Stimulated activated CD4-positive, alpha-beta T cell treated with anti-CD3 and anti-CD28 coated beads, Interleukin-12 subunit alpha, Interleukin-12 subunit beta, amount 100 ng/mL, for 24 hours (primary cell): ENCODE measurements at places on chromosomes 1 and 21.

- peak; percentile 70 for DNase-seq
Observed at GRCh38 chr1:175154629-175155472, 37.7 kb downstream of the KIAA0040 start.

GRCh38 chr21:43877936-43878575, 13.0 kb downstream of the AGPAT3 start:
- no peak for DNase-seq

DNA sequence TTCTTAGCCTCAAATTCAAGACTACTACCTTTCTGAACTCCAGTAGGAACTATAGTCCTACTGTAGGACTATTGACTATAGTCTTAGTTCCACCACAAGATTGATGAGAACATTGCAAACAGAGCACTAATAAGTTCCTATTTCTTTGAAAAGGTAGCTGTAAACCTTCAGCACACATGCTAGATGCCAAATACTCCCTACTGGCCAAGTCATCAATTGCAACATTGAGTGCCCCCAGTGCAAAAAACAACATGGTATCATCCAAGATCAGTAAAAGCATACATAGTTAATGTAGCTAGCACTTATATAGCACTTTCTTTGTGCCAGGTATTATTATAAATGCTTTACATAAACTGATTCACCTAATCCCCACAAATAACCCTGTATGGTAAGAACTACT, 99.8 kb downstream of the MRPL39 start:
- no peak for DNase-seq

GRCh38 chr1:204445860-204446412, 34.3 kb upstream of the PPP1R15B start:
- DNase-seq: no peak

- DNase-seq: no peak
Observed at GRCh38 chr21:18666725-18667124, 263.1 kb upstream of the TMPRSS15 start.

DNA sequence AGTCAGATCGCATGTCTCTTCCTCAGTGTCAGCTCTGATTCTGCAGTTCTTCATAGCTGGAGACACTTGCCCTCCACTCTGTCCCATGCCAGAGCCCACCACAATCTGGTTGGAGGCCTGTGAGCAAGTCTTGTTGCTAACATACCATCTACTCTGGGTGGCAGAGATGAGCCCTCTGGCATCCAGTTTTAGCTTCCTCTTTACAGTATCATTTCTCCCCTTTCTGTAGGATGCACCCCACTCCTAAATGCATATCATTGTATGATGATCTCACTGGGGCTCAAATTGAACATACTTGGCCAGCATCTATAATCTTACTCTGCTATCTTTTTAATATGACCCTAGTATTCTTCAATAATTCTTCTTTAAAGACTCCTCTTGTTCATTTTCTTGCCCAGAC, 16.9 kb downstream of the PCNX2 start:
- no peak for DNase-seq

DNA sequence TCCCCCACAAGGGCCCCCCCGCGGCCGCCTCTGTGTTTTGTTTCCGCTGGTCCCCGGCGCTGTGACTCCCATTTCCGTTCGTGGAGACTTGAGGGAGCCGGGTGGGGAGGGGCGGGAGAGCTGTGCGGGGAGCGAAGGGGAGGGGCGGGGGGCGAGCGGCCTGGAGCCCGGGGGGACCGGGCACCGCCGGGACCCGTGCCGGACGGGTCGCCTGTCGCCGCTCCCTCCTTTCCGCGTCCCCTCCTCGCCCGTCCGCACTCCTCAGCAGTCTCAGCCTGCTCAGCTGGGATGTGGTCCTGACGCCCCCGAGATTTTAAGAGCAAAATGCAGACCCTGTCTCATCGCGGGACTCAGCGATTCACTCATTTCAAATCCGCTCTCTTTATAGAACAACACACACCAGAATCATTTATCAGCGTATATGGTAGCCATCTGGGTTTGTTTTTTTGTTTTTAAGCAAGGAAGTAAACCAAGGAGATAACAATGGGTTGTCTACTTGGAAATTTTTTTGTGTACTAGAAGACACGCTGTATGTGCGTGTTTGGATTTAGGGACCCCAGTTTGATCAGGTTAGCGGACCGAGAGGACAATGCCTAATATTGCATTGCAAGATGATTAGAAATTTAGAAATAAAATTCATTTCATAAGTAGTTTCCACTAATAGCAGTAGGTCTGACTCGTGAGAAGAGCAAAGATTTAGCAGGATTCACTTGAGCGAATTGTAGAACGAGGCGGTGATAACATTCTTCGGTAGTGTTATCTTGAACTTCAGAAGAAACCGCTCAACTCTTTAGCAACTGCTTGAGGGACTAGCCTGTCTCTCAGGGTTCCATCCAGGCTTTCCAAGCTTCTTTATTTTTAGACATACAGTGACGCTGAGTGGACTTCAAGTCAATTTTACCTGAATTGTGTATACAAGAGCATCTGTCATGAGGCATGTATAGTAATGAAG, 1.1 kb downstream of the GABPA start:
- DNase-seq: peak; percentile 64

- no peak for DNase-seq
Observed at GRCh38 chr1:192877283-192877886, 68.5 kb downstream of the RGS2 start.

DNA sequence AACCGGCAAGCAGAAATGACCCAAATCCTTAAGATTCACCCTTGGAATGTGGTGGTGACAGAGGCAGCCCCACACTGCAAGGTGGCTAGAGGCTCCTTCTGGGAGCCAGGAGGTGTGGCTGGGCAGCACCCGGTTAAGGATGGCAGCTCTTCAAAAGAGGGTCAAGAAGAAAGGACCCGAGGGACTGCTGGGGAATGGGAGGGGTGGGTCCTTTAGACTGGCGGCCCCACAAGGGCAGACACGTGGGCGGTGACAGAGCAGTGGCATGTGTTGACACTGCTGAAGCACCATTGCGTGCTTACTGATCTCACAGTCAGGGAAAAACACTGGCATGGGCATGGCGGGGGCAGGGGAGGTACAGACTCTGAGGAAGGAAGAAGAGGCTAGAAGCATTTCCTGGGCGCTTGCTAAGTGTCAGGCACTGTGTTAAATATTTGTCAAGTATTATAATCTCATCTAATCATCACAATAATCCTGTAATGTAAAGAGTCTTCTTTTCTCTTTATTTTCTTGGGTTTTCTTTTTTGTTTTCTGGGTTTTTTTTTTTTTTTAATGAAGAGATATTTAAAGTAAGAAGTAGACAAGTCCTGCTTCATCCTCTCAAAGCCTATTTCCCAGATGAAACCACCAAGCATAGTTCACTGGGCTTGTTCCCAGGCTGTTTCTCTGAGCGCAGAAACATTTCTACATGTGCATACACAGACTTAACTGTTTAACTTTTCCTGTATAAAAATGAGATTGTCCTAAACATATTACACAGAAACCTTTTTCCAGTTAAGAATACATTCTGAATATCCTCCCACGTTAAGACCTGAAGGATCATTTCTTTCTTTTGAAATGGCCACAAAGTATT, 165.8 kb upstream of the EDN2 start:
- no peak for DNase-seq

DNA sequence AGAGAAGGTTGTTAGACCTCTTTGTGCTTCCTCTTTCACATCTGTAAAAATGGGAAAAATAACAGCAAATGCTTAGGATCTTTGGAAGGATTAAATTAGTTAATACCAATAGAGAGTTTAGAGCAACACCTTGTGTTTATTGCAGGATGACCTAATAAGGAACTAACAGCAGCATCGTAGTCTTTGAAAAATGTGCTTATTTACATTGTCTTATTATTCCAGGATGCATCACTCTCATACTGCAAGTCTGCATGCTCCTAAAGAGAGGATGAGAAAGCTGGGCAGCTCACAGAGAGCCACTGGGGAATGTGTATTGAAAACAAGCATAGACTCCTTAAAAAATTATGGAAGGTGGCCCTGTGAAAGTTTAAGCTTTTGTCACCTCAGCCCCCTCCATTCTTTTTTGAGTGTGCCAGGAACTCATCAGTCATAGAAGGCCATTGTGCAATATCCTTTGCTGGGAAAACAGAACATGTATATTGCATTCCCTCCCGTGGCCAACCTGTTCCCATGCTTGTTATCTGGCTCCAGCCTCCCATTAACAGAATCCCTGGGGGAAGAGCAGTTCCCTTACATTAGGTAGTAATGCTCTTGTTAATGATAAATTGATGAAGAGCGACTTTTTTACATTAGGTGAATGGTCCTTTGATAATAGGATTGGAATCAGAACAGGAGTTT, 180.7 kb downstream of the ZNF326 start:
- no peak for DNase-seq

DNA sequence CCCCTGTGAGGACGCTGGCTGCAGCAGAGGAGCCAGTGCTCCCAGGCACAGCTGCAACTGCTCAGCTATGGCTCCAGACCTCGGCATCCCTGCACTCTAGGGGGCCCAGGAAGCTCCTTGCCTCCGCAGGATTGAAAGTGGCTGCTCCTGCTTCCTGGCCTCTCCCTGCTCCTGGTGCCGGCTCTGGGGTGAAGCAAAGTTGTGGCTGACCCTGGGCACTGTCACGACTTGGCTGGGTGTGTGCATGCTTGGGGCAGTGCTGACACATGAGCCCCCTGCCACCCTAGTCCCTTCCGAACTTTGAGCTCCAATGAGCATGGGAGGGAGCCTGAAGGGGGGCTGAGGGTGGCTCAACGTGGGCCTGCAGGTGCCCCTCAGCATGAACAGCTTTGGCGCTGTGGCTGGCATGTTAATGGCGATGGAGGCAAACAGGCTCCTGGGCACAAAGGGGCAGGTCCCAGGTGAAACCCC, 1512.2 kb downstream of the KCNT2 start:
- DNase-seq: no peak

GRCh38 chr1:97207868-97208267, 486.3 kb downstream of the PTBP2 start:
- no peak for DNase-seq

DNA sequence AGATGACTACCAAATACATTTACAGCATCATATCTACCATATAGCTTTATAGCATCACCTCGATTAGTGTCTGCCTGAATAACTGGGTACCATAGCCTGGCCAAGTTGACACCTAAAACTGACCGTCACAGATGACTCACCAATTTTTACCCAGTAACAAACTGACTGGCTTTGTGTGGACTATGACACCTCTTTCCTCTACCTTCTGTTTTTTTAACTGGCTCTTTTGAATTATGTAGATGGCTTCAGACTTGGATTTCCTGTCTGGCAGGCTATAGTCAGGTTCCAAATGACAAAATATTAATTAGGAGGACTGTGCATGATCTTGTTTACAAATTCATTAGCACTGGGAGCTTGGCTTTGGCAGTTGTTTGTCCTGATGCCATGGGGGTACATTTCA, 360.3 kb downstream of the TGFB2 start:
- no peak for DNase-seq

DNA sequence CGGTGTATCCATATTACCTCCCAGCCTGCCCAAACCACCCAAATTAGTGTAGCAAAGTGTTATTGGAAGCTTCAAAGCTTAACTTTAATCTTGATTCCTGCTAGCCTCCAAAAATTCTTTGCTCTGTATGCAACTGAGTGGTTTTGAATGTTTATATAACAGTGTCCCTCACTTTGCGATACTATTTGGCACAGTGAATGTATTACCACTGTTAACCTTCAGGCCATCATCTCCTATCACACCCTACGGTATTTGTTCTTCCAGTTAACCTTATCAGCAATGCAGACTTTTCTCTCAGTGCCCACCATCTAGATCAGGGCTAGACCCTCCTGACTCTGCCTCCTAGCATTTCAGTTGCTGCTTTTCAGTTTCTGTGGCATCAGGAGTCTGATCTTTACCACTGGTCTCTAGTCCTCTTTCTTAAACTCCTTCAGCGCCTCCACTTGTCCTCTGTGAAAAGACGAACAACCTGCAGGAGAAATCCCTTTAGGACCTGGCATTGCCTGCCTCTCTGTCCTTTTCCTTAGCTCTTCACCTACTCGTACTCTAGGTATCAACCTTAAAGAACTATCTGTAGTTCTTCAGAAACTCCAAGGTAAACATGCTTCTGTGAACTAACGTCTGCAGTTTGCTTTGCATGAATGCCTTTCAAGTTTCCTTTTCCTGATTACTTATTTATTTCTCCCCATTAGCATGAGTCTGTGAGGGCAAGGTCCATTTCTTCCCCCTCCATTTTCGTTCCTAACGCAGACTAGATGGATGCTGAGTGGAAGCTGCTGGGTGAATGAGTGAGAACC, 71.7 kb downstream of the SNX7 start:
- DNase-seq: no peak

DNA sequence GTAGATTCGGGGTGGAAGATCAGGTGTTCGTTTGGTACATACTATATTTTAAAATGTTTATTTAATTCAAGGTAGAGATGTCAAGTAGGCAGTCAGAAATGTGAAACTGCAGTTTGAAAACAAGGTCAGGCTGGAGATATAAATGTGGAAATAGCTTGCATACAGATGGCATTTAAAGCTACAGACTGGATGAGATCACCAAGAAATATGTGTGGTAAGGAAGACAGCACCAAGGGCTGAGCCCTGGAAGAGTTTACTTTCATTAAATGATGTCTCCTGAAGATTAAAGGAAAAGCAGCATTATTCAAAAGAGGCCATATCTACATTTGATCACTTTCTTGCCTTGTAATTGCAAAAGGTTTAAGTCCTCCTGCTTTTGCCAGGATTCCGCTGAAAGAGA, 271.3 kb downstream of the PTBP2 start:
- no peak for DNase-seq

DNA sequence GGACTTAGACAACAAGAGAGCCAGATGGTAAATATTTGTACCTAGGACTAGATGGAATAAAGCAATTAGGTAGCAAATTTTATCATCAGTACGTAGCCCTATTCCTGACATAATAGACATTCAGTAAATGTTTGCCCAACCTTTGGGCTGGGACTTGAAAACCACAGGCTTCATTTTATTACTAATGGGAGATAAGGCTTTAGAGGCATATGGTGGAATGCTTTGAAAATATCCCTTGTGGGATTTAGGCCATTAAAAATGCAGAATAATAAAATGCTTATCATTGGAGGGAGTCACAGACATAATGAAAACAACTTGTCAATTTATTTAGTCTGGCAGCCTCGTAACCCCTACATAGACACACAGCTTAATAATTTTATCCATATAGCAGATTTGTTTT, 296.1 kb upstream of the SPAG17 start:
- no peak for DNase-seq

GRCh38 chr21:42223826-42224575, 5.1 kb downstream of the ABCG1 start:
- DNase-seq: no peak

- no peak for DNase-seq
Observed at GRCh38 chr1:151860504-151861187, 7.1 kb upstream of the THEM5 start.

GRCh38 chr1:180151508-180151907, 3.2 kb upstream of the QSOX1 start:
- DNase-seq: no peak

DNA sequence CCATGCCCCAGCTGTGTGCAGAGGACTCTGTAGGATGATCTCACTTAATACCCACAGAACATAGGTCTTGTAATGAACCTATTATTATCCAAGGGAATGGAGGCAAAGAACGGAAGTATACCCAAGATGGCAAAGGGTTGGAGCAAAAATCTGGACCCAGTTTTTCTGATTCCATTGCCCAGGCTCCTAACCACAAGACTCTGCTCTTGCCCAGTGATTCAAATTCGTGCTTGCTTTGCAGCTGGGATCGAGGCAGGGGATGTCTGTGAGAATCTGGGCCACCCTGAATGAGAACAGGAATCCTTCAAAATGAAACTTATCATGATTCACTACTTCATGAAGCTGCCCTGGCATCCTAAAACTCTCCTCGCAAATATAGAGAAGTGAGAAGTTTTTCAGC, 97.5 kb upstream of the KCNJ6 start:
- no peak for DNase-seq

- no peak for DNase-seq
Observed at GRCh38 chr21:27694667-27695066, 727.8 kb upstream of the ADAMTS5 start.
